ENCODE measurements at places on chromosomes 7 and 10.

- DNase-seq, result no peak
These were observed 1.4 kb upstream of the CDCA7L start for GRCh38 chr7:21947056-21947455.

GRCh38 chr10:69495666-69496065 is 44.4 kb downstream of the TSPAN15 start:
- DNase-seq, result no peak

DNA sequence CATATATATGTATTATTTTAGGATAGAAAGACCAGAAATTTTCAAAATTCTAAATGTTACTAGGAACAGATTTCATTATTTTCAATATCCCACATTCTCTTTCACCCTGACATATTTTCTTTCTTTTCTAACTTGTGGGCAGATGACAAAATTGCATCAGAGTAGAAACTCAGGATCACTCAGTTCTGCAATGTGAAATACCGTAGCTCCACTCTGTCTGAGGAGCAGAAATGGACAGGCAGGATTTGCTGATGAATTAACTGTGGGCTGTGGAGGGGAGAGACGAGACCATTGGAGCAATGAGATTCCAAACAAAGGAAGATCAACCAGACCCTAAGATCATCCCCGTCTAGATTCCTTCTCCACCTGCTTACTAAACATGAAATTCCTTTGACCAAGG is 37.0 kb upstream of the SVOPL start:
- DNase-seq, result no peak

- DNase-seq, result no peak
These were observed 150.6 kb downstream of the CACNB2 start for GRCh38 chr10:18290651-18291313.

- no peak for DNase-seq
These were observed 108.2 kb upstream of the MKLN1 start for GRCh38 chr7:131219312-131220041.

DNA sequence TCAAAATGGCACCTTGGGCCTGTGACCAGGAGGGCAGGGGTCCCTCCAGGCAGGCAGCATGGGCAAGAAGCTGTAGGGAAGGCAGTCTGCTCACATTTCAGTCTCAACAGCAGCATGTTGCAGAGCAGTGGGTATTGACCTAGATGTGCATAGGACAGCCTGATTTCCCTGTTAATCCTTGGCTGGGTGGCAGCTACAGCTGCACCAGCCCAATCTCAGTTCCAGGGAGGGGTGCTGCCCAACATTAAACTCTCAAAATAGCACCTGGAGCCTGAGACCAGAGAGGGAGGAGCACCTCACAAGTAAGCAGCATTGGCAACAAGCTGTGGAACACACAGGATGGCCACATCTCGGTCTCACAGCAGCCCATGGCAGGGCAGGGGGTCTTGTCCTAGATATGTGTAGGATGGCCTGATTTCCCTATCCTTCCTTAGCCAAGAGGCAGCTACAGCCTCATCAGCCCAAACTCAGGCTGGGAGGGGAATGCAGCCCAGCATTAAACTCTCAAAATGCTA is 10.3 kb downstream of the TMEM140 start:
- no peak for DNase-seq

DNA sequence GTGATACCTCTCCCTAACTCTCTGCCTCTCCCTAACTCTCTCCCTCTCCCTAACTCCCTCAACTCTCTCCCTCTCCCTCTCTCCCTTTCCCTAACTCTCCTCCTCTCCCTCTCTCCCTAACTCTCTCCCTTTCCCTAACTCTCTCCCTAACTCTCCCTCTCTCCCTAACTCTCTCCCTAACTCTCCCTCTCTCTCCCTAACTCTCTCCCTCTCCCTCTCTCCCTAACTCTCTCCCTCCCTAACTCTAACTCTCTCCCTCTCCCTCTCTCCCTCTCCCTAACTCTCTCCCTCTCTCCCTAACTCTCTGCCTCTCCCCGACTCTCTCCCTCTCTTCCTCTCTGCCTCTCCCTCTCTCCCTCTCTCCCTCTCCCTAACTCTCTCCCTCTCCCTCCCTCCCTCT is 2.0 kb upstream of the PTPRN2 start:
- no peak for DNase-seq

- DNase-seq, result no peak
These were observed 2.5 kb downstream of the PARP12 start for GRCh38 chr7:140060243-140060630.

- DNase-seq, result no peak
These were observed 75.0 kb downstream of the C10orf105 start for GRCh38 chr10:71644307-71645180.

DNA sequence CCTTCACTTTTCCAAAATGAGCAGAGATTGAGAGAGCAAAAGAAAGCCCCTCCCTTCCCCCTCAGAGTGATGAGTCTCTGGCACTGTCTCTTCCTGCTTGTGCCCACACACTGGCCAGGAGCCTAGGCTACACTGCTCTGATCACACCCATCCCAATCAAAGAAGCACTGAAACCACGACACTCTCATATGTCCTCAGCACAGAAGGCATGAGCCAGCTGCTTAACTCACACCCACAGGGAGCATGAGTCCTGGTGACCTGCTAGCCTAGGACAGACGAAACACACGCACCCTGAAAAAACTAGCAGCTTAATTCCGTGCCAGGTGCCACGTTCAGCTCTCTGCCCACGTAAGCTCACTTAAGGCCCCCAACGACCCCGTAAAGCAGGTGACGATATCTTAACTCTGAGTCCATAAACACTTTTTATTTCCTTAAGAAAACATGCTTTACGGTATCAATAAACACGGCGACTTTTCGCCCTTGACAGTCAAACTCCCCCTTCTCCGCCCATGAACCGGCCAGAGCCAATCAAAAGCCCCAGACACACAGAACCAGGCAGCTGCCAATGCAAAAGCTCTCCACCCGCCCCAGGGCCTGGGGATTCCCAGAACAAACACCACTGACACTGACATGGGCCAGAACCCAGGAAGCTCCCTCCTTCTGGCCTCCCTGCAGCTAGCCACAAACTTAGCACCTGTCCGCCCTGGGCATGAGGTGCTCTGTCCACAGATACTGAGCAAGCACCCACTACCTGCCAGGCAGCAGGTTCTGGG is 69.0 kb downstream of the TNRC18 start:
- no peak for DNase-seq

DNA sequence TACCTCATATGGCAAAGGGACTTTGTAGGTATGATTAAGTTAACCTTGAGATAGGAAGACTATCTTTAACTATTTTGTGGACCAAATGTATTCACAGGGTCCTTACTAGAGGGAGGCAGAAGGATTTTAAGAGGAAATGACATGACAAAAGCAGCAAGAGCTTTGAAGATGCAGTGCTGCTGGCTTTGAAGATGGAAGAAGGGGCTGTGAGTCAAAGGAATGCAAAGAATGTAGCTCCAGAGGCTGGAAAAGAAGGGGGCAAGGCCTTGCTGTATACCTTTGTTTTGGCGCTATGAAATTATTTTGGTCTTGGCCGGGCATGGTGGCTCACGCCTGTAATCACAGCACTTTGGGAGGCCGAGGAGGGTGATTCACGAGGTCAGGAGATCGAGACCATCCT is 3.2 kb upstream of the NRBF2 start:
- no peak for DNase-seq

DNA sequence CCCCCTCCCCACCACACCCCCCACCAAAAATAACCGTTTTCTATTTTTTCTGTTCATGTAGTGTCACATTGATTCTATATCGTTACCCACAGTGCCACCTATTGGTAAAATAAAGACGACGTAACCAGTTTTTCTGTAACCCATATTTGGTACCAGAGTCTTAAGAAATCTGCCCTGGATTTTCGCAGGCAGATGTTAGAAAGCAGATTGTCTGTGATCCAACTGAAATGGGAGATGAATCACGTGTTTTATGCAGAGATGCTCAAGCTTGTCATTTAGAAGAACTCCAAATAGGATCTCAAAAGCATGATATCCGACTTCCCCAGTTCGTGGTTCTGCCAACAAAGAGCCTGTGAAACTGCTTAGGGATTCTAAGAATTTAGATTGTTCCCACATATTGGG is 261.1 kb upstream of the CSTF2T start:
- no peak for DNase-seq

- DNase-seq, result no peak
These were observed 67.6 kb downstream of the FAM53B start for GRCh38 chr10:124676416-124677062.

DNA sequence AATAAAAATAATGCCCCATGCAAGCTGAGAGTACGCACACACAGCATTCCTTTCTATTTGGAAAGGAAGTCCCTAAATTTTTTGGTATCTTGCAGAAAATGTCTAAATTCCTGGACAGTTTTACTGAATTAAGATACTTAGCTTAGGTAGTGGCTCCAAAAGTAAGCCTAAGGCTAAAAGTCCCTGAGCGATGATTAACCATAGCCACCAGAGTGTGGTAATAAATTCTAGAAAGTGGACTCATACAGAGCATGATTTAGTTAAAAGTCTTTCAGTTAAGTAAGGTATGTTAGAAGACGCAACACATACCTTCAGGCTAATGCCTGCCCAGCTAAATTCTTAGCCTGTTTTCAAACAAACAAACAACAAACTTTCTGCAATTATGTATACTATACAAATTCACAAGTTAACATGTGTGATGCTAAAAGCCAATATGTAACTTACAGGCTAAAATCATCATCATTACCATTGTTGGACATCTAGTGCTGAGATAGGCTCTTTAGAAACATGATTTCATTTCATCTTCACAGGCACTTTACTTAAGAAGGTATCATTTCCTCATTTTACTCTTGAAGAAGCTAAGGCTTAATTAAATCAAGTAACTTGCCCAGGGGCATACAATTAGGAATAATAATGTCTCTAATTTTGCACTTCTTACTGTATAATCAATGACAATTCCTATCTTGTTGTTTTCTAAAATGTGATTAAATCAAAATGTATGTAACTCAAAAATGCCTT is 261.4 kb upstream of the YAE1 start:
- DNase-seq, result no peak

GRCh38 chr7:106346167-106346677 is 61.4 kb upstream of the NAMPT start:
- DNase-seq, result no peak

GRCh38 chr7:157625973-157626742 is 289.4 kb downstream of the DNAJB6 start:
- DNase-seq, result peak; percentile 44

DNA sequence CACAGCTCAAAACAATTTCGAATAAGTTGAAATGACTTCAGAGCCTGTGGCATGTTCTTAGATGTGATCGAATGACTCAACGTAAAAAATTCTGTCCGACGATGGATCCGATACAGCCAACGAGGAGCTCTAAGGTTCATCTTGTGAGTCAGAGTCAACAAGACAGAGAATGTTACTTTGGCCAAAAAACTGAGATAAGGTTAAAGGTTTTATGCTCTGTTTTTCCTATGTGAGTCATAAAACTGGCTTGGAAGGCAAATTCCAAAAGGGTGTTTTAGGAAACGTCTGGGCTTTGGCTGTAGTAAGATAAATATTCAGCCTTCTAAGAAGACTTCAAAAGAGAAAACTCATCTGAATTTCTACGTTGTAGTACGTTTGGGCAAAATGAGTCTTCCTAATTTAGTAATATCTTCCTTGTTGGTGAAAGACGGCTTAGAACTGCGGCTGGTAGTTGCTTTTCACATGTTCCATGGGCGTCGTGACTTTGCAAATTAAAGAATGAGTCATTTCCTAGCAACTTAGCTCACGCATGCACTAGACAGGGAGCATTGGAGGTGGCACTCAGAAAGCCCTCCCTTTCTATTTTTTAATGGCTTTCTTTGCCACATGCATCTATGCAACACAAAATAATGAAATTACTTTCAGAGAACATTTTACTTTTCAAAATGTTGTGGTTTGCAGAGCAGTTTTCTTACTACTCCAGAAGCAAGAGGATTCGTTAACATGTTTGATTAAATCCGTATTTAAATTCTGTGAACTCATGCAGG is 28.2 kb downstream of the PFKP start:
- DNase-seq, result no peak

- no peak for DNase-seq
These were observed 218.3 kb downstream of the DOCK4 start for GRCh38 chr7:111987886-111988285.

GRCh38 chr7:132113536-132114371 is 462.5 kb downstream of the PLXNA4 start:
- no peak for DNase-seq

- DNase-seq, result no peak
These were observed 283.8 kb upstream of the PLXDC2 start for GRCh38 chr10:19532411-19532810.

GRCh38 chr10:110836706-110837105 is 35.0 kb upstream of the PDCD4 start:
- no peak for DNase-seq

DNA sequence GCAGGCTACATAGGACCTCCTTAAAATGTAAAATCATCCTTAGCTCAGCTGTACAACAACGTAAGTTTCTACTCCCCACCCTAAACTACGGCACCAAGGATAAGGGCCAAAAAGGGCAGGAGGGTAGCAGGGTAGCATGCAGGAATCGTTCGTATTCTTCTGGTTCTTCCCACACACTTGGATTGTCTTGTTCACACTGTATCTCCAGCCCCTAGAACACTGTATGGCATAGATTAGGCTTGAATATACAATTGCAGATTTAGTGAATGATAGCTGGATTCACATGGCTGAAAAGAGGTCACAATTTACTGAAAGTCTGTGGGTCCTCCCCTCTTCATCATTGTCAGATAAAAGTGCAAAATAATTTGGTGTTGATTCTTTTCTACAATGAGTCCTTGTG is 28.2 kb upstream of the PRKAR2B start:
- no peak for DNase-seq

DNA sequence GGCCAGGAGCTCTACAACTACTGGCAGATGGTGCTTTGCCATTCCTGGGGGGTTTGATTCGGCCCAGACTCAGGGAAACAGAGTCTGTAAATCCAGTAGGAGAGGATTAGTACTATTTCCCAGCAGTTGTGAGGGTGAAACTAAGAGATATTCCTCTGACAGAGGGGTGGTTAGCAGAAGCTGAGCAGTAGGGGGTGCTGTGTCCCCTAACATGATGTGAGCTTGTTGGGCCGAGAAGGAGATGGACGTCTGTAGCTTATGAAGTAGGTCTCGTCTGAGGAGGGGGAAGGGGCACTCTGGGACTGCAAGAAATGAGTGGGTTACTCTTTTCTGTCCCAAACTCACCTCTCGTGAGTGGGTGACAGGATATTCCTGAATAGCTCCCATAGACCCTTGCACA is 179.2 kb upstream of the MBL2 start:
- DNase-seq, result no peak

DNA sequence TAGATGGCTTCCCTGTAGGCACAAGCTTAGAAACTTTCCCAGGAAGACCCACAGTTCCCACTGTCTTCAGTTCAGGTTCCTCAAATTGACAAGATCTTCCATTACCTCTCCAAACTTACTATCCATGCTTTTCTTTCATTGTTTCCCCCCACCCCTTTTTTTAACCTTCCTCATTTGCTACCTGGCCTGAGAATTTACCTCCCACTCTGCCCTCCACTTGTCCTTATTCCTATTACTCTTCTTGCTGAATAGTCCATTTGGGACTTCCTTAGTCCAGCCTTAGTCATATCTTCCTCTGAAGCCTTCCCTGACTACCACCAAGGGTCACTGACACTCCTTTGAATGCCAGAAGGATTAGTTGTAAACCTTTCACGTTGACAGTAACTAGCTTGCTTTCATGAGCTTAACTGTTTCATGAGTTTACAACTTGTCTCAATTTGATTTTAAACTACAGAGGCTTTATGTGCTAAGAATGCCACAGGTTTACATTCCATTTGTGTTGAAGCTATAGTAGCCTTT is 1.2 kb upstream of the CALU start:
- no peak for DNase-seq

GRCh38 chr10:132878091-132878729 is 64.2 kb downstream of the CFAP46 start:
- DNase-seq, result no peak

- DNase-seq, result no peak
These were observed 10.0 kb downstream of the IDI2 start for GRCh38 chr10:1015688-1016087.

All from activated T-cell treated with anti-CD3 and anti-CD28 coated beads, Interleukin-2, amount 50 U/mL, for 1 hour (primary cell).